Glutamatergic neuron (in vitro differentiated cells): ENCODE measurements at places on chromosomes 3 and 15.

- no peak for DNase-seq
Observed at GRCh38 chr15:43165801-43166325, 19.3 kb upstream of the CCNDBP1 start.

DNA sequence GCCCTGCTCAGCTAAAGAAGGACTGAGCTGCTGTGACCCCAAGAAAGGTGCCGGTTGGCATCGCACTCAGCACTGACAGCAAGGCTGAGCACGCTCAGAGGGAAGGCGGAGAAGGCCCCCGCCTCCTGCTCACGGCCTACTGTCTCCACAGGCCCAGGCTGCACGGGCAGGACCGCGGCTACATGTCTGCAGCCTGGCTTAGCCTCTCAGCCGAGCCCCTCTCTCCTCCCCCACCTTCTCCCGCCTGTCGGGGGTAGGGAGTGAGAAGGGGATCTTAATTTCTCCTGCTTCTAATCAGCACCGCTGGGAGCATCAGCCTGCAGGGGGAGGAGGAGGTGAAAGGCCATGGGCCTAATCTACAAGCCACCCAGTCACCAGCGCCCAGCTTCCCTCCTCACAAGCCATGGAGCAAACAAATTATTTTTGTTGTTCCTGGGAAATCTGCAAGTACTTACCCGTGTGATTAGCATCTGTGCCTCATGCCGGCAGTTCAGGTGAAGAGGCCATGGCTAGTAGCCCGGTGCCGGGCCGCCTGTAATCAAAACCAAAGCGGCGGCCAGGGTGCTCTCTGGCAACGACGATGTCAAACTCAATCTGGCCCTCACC, 68.1 kb downstream of the EPHB3 start:
- peak; percentile 37 for DNase-seq

GRCh38 chr3:29176501-29176900, 104.4 kb upstream of the RBMS3 start:
- DNase-seq: no peak

GRCh38 chr15:82699726-82700125, 9.9 kb downstream of the AP3B2 start:
- DNase-seq: no peak

DNA sequence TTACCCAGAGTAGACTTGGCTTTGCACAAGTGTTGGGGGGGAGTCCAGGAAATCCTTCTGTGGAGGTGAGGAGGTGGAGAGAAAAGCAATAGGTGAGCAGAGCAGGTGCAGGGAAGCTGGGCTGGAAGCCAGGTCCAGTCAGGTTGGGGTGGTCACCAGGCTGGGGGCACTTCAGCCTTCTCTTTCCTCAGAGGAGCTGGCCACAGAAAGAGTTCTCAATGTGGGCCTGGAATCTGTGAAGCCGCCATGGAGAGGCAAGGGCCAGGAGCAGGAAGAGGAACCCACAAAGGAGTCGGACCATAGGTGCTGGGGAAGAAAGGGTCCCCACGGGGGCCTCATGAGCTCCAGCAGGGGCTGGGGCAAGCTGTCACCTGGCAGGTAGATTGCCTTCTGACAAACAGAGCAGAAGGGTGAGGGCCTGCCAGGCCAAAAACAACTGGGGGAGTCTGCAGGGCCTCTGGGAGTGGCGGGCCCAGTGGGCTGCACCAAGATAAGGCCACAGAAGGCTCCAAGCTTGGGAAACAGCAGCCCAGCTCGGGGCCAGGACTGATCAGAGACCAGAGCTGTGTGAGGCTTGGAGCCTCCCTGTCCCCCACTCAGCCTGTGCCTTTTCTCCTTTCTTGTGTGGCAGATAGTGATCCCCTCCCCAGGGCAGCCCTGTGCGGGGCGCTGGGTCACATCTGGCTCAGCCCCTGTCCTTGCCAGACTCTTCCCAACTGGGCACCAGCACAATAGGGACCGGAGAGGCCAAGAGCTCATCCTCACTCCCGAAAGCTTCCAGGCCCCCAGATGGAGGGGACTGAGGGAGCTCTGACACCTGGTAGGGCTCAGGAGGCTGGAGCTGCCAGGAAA, 53.0 kb upstream of the FGD5 start:
- no peak for DNase-seq

GRCh38 chr15:90019611-90020010, 18.5 kb downstream of the ZNF710 start:
- DNase-seq: no peak

DNA sequence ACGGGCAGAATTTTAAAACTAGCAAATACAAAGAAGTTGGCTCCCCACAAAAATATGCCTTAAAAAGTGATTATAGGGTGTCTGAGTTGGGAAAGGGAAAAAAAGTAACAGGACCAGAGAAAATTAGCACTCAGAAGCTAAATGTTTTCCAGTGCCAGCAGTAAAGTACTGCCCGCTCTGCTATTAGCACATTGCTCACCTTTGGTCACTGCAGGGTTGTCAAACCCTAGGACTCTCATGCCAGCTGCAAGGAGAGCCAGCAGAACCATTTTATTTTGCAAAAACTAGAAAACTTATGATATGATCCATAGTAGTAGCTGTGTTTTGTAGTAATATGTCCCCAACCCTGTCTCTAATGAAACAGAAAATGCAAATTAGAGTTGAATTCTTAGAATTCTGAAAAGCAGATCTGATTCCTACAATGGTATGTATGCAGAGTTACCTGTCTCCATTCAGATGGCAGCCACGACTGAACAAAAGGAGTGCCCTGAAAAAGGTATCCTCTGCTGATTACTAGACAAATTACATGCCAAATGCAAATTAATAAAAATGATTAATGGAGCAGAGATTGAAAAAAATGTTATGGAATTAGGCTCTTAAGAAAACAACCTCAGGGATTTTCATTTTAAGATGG, 150.3 kb downstream of the SNRK start:
- DNase-seq: no peak

DNA sequence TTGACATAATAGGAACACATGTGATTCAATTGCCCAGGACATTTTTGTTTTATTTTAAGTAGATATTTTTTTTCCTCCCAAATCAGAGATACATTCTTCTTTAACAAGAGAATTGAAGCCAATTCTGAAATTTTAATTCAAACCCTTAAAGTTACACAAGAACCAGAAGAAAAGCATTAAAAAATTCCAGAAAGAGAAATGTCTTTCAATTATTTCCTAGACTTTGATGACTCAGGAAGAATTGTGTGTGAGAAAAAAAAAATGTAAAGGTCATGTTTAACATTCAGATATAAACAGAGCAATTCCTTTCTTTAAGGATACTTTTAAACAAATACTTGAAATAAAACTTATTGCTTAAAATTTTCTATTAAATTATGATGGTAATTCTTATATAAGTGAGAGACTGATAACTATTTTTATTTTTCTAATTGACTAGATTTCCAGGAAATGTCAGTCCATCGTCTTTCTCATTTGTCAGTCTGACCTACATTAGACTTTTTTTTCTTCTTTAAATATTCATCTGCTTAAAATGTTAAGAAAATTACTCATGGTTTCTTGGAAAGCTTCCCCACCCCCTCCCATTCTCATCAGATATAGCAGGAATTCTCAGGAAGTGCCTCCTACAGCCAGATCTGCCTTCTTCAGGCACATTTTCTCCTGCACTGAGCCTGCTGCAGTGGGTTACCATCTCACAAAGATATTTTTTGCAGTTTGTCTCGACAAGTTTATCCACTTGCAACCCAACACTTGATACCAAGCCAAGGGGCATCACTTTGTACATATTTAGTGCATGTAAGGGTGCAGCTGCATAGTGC, 261.8 kb upstream of the CBLB start:
- no peak for DNase-seq

DNA sequence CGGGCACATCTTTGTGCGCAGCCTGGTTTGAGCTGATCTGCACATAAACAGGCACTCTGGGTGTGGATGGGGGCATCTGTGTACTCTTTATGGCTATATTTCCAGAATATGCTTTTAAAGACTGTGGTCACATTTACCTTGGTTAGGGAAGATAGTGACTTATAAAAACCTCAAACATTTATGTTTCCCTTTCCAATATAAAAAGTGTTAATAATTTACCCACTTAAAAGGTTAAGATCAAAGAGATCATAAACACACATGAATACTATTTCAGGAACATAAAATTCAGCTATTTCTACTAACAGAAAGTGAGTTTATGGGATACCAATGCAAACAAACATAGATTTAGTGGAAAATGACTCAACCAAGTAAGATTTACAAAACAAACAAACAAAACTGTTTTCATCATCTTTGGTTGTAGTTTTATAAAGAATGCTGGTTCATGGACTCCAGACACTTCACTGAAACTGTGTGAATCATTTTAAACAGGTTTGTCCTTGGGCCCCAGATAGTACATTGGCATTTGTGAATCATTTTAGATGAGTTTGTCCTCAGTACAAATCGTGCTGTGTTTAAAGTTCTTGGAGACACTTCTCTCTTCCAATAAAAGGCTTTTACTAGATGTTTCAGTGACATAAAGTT, 253.5 kb upstream of the CTDSPL start:
- DNase-seq: no peak

DNA sequence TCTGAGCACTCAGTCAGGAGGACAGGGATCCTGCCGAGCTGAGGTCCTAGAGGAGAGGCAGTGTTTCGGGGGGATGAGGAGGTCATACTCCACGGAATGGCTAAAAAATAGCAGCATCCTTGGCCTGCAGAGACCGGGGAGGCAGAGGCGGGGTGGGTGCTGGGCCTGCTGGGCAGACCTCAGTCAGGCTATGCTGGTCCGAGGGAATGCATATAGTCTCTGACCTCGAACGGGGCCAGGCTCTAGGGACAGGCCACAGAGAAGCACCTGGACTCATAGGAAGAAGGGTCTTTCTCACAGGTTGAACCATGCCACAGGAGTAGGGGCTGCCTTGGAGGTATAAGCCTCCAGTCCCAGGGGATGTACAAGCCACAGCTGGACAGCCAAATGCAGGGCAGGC, 14.0 kb upstream of the SKIC8 start:
- no peak for DNase-seq
